NCI-H1105 (cell line): ENCODE measurements at places on chromosomes 4 and X.

DNA sequence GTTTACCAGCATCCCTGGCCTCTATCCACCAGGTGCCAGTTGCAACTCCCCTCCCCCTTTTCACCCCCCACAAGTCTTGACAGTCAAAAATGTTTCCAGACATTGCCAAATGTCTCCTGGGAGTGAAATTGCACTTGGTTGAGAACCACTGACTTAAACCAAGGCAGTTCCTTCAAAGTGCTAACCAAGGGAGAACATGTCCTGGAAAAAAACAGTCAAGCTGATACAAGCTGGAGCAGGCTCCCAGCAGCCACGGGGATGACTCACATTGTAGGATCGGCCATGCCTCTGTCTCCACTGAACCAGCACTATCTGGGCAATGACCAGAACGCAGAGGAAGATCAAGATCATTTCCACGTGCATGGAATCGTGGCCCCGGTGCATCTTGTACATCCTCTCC, 11.4 kb downstream of the RNF175 start:
- no peak for DNase-seq

DNA sequence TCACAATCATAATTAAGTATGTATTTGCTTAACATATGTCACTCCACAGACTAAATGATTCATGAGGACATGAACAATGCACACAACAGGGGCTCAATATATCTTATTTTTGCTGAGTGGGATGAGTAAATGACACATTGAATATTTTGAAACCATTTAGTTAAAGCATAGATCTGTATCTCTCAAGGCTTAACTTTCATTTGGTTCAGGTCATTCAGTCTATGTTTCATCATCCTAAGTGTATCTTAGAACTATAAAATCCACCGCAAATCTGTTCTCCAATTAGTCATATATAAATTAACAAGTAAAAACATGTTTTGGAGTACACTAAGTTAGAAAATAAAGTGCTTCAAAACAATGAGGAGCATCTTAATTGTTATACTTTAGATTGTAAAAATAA, 45.8 kb downstream of the AREG start:
- no peak for DNase-seq

- DNase-seq: no peak
Measured at GRCh38 chr4:100569196-100569595, 51.4 kb upstream of the EMCN start.

DNA sequence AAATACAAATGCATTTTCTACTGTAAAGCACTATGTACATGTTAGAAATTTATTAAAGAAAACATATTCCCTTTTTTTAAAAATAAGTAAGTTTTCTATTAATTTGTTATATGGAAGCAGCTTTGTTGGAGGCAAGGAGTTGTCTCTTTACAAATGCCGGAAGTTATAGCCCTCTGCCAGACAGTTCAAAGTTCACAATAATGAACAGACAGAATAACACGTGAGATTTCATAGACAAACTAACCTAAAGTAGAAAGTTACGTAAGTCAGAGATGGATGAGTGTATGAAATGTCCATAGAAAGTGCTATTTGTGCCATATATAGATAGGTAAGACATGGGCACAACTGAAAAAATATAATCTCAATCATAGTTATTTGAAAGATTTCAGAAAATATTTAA, 43.9 kb upstream of the NEIL3 start:
- no peak for DNase-seq

DNA sequence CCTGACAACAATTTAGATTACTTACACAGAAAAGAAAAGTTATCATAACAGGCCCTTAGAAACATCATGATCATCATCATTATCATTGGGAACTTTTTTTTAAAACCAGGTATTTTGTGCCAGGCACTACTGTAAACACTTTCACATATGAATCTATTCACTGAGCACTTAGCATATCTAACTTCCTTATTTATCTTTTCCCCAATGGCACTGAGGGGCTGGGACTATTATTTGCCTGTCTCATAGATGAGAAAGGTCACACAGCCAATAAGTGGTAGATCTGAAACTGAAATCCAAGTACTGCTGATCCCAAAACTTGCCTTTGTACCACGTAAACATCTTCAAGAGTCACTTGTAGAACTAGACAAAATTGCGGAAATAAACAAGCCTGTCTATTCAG, 184.2 kb upstream of the RBPJ start:
- no peak for DNase-seq

- no peak for DNase-seq
Measured at GRCh38 chr4:88106205-88106604, 52.2 kb downstream of the ABCG2 start.

GRCh38 chrX:21798677-21799219, 40.7 kb upstream of the MBTPS2 start:
- DNase-seq: peak; percentile 60

DNA sequence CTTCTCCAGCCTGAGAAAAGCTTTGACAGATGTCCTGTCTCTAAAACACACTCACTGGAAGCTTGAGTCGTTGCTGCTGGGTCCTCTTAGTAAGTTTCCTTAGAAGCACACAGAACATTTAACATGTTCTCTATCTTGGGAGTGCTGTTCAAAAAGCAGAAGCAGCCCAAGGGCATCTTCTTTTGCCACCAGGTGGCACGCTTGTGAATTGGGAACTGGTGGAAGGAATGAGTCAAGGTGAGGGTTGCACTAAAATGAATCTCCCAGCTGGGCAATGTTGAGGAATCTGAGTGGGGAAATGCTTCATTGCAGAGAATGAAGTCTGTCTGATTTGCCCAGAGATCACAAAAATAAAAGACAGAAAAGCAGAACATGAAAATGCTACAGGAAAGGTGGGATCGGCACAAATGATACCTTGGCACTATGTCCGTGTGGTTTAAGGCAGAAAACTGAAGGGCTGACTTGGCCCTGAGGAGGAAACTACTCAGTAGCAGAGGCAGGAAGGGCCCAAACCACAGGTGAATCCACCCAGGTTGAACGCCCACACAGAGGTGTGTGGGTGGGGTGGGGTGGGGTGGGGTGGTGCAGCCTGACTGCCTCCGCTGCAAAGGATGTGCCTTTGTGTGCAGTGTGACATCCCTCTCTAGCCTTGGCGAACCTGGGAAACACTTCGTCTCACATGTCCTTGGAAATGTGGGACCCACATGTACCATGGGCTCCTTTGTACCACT, 26.0 kb downstream of the KIT start:
- DNase-seq: no peak

DNA sequence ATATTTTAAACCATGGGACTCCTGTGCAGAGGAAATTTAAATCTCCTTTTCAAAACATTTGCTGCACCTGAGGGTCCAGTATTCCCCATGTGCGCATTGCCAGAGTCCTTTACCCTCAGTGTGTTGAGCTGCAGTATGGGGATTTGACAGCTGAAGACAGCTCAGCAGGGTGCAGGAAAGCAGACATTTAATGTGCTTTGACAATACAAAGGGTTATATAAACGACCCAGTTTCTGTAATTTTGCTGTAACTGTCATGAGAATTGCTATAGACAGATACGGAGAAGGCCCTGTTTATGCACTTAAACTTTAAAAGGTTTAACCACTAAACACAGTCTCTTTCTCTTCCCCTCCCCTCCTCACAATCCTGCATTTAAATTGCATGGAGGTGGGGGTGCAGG, 393.4 kb downstream of the MID1IP1 start:
- DNase-seq: no peak

- DNase-seq: no peak
Measured at GRCh38 chr4:85508654-85509053, 33.7 kb downstream of the ARHGAP24 start.

GRCh38 chr4:189084671-189085070, 856.0 kb upstream of the FRG1 start:
- DNase-seq: no peak

GRCh38 chr4:121182296-121182695, 18.2 kb upstream of the TNIP3 start:
- DNase-seq: no peak

GRCh38 chr4:6873792-6874461, 35.7 kb upstream of the TBC1D14 start:
- peak; percentile 4 for DNase-seq

- no peak for DNase-seq
Measured at GRCh38 chrX:148723551-148723950, 223.1 kb downstream of the AFF2 start.

GRCh38 chr4:11497212-11497806, 68.6 kb upstream of the HS3ST1 start:
- DNase-seq: no peak

DNA sequence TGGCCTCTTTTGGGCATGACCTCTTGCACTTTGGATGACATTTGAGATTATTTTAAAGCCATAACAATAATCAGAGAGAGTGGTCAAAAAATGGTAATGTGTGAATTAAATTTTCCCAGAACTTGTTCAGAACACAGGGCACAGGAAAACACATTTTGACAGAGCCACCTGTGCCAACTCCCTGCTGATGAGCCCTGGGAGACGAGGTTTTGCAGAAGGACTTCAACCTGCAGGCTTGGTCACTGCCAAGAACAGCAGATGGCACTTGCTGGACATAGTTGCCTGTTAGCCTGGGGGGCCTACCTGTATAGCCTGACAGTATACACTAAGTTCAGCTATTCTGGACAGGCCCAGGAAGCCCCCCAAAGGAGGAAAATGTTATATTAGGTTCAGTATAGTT, 277.8 kb upstream of the EMCN start:
- DNase-seq: no peak

- DNase-seq: no peak
Measured at GRCh38 chrX:136816975-136817374, 36.2 kb upstream of the ARHGEF6 start.

DNA sequence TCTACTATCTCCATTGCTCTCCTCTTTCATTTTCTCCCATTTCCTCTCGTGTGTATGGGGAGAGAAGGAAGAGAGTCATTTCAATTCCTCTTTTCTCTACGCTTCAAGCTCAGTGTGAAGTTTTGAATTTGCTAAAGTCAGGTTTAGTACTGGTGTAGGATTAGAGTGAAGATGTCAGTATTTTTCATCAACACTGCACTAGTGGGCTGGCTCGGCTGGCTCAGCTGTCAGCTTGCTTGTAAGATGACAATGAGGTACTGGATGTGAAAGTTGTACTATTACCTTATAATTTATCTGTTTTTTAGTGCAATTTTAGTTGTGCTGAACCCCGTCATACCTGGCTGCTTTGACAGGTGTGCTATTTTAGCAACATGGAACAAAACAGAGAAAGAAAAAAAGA, 2.1 kb upstream of the SH2D1A start:
- DNase-seq: no peak

DNA sequence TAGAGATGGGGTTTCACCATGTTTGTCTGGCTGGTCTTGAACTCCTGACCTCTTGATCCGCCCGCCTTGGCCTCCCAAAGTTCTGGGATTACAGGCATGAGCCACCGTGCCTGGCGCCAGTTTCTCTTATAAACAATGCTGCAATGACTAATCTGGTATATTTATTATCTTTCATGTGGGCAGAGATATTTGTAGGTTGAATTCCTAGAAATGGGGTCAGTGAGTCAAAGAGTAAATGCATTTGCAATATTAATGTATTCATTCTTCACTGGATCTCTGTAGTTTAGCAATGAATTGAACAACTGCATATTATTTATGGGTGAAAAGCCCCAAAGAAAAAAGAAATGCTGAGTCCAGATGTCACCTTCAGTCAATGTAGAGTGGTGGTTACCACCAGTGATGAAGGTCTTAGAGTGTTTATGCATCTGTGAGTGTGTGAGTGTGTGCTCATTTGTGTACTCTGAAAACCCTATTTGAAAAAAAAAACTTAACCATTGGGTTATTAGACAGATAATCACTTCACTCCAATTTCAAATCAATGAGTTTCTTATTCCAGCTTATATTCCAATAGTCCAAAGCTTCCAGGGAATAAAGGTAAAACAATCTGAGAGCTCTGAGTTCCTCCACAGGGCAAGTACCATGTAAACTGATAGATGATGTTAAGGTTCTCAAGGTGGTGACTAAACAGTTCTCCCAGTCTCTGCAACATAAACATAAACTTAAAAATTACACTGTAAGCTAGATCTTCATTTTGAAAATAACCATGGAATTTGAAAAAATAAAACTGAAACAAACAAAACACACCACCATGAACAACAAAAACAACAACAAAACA, 22.6 kb upstream of the CD38 start:
- DNase-seq: no peak

- no peak for DNase-seq
Measured at GRCh38 chrX:109672239-109672638, 47.3 kb upstream of the KCNE5 start.
